ENCODE measurements at places on chromosomes 2 and 18. TPM values are rescaled to one million over a fixed set of nuclear protein-coding genes. Genes with fewer than 3 reads are reported as not detected.

Gene MYL1
- not detected for total RNA-seq

Gene CTAGE1
- not detected for total RNA-seq

Gene TTR
- 4.2 TPM for total RNA-seq

Gene STK11IP
- total RNA-seq = 9.3 TPM

Gene ZAP70
- total RNA-seq = 0.89 TPM

Gene DCDC2C
- not detected for total RNA-seq

Gene DES
- total RNA-seq = 1.0 TPM

Gene MC4R
- 62.5 TPM for total RNA-seq

Gene SOWAHC
- total RNA-seq = 3.2 TPM

Gene SP100
- 3.5 TPM for total RNA-seq

Gene ARHGEF33
- total RNA-seq = 2.9 TPM

Gene CERKL
- total RNA-seq = 9.4 TPM

All from motor neuron (in vitro differentiated cells).